ENCODE measurements at places on chromosomes 4 and X.

GRCh38 chr4:108831291-108831690 lies 68.4 kb upstream of the ETNPPL start:
- DNase-seq: no peak

- DNase-seq: no peak
Measured at GRCh38 chr4:174467107-174467506, 55.2 kb downstream of the HPGD start.

- no peak for DNase-seq
Measured at GRCh38 chrX:39756086-39756883, 341.5 kb downstream of the BCOR start.

DNA sequence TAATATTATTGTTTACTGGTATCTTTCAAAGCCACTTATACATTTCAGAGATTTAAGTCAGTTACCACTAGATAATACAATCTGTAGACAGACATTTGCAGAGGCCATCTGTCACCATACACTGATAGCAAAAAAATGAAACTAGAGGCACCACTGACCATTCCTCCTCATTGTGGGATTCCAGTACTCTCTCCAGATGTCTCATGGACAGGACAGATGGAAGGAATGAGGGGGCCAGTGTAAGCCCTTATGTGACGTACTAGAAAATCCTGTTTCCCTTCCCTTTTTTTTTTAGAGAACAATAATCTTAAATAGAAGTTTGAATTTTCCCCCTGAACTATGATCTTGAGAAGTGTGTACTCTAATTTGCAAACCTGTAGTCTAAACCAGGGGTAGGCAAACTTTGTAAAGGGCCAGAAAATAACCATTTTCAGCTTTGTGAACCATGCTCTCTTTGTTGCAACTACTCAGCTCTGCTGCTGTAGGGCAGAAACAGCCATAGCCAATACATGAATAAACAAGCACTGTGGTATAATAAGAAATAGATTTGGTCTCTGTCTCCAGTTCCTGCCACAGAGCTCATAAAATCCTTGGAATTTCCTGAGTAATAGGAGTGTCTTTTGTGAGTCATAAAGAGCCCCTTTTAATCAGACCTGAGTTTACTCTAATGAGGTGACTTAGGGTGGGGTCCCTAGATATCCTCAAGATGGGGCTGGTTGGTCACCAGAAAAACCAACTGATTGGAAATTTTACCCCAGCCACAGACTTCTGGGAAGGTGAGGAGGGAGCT lies 90.4 kb downstream of the MOSPD2 start:
- peak; percentile 29 for DNase-seq

DNA sequence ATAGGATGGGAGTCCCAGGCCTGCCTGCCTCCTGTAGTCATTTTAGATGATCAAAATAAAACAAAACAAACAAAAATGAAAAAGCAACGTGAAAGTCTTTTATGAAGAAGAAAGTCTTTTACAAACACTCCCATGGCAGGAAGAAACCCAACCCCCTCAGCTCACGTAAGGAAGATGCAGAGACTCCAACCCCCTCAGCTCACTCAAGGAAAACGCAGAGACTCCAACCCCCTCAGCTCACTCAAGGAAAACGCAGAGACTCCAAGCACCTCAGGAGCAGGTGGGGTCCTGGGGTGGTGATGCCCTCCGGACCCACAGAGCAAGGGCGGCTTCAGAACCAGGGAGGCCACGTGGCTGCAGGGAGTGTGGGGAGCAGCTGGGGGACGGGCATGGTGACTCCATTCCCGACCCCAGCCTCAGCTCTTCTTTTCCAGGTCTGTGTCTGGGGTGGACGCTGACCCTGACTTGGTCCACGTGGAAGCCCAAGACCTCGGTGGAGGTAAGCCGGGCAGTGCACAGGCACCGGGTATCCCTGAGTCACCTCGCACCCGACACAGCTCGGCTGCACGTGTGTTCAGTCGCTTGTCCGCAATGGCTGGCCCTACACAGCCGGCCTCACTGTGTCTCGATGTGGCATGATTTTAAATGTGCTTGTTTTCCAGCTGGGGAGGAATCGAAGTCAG lies 226.5 kb upstream of the PSAPL1 start:
- DNase-seq: no peak

GRCh38 chr4:101651778-101652177 lies 138.8 kb upstream of the BANK1 start:
- no peak for DNase-seq

DNA sequence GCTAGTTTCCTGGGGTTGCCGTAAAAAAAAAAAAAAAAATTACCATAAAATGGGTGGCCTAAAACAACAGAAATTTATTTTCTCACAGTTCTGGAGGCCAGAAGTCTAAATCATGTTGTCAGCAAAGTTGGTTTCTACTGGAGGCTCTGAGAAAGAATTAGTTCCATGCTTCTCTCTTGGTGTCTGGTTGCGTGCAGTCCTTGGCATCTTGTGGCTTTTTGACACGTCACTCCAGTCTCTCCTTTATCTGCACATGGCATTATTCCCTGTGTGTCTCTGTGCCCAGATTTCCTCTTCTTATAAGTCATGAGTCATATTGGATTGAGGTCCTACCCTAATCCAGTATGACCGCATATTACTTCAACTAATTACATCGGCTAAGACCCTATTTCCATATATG lies 38.7 kb downstream of the SPATA4 start:
- peak; percentile 29 for DNase-seq

DNA sequence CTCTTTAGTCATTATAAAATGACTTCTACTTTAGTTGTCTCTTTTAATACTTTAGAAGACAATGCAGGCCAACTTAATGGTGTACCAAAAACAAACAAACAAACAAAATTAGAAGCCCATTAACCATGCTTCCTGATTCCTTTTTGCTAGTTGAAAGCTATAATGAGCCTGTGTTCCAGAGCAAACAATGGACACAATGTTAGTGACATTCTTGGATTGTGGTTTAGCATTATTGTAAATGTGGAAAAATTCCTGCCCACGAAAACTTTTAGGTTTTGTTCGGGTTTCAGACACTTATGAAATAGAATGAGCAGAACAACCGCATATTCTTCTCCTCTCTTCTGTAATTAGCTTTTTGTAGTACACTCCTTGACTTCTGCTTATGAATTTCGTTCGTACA lies 1682.7 kb upstream of the PCDH7 start:
- no peak for DNase-seq

DNA sequence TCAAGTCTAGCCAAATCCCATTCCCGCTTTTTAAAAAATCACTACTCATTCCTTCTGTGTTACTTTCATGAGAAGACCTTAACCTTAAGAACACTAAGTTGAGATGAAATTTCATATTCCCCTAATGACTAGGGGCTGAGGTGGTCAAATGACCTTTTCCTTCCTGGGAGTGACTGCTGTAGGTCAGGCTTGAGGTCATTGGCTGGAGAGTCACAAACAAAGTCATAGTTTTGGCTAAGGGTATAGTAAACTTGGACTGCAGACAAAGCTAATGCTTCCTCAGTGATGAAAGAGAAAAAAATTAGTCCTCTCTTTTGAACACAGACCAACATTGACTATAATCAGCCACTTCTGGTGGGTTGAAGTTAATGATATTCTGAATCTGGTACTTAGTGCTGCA lies 16.0 kb upstream of the FGF2 start:
- no peak for DNase-seq

DNA sequence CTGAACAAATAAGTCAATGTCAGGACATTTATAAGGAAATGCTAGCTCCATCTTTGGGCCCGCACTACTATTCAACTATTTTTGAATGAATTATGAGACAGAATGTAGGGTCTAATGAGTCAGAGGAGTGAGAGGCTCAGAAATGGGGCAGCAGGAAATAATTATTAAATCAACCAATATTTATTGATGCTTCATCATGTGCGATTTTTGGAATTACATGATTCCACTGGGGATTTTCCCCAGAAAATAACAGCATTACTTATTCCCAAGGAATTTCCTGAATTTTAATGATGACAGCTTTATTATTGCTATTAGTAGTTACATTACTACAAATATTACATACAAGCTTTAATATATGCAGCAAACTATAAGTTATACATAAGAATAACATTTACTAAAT lies 49.3 kb upstream of the PHF8 start:
- DNase-seq: peak; percentile 43

DNA sequence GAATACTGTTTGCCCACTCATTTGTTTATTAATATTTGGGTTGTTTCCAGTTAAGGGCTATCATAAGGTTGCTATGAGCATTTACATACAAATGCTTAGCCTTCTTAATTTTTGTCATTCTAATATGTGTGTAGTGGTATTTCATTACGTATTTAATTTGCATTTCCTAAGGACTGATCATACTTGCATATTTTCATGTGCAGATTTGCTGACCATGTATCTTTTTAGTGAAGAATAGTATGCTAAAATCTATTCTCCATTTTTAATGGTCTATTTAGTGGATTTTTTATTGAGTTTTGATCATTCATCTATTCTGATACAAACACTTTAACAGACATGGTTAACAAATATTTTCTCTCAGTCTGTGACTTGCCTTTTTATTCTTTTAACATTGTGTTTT lies 949.5 kb downstream of the RAB28 start:
- no peak for DNase-seq

DNA sequence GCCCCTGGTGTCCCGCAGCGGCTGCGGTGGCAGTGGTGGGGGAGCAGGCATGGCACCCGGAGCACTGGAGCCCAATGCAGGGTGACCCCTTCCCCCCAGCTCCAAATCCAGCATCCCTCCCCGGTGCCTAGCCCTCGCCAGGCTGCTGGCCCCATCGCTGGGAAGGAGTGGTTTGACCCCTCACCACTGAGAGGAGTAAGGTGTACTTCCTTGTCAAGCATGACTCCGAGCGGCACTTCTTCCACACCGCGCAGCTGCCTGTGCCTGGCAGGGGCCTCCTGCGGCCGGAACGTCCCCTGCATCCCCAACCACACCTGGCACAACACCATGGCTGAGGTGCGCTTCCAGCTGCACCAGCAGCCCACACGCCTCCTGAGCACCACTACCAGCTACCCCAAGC lies 27.0 kb downstream of the LRPAP1 start:
- no peak for DNase-seq

DNA sequence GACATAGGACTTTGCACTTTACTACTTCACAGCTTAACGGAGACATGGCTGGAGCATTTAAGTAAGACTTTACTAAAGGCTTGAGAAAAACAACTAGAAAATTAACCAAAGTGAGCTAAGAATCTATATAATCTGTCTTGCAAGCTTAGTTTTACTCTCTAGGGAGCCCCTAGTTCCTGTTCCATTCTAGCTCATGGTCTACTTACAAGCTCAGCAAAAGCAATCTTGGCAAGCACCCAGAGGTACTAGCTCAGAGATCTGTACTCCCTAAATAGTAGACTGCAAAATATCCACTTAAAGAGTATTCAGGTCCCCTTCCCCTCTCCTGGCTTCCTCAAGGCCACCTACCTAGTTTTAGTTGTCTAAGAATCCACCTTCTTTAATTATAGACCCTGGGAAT lies 469.0 kb downstream of the IDS start:
- DNase-seq: no peak

- DNase-seq: no peak
Measured at GRCh38 chr4:1953335-1953734, 55.4 kb downstream of the NELFA start.

DNA sequence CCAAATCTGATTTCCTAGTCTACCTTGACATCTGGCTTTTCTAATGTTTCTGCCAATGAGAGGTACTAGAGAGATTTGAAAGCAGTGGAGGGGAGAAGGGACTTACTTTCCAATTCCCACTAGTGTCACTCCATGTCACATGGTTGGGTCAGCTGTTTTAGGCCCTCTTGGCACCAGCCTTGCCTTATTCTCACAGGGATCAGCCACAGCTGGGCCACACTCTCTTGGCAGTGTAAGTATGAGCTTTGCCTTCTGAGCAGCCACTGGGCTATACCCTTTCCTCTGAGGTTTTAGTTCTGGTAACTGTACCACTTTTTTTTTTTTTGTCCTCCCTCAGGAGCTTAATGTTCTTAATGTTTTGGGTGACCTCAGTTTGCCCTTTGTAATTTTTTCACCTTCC lies 10.2 kb upstream of the ADH1C start:
- no peak for DNase-seq

DNA sequence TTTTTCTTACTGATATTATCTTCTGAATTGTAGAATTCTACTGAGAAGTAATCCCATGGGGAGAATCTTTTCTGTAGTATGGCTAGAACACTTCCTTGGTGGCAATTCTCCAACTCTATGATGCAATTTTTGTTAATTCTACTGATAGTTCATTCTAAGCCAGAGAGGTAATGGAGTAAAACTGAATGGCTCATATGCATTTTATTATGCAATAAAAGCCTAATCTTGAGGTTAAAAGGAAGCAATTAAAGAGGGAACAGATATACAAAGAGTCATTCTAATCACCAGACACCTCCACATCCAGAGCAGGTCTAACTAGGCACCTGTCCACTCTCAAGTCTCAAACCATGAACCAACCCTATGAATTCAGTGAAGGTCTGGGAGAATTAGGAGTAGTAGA lies 9.7 kb downstream of the RAP2C start:
- DNase-seq: peak; percentile 52

DNA sequence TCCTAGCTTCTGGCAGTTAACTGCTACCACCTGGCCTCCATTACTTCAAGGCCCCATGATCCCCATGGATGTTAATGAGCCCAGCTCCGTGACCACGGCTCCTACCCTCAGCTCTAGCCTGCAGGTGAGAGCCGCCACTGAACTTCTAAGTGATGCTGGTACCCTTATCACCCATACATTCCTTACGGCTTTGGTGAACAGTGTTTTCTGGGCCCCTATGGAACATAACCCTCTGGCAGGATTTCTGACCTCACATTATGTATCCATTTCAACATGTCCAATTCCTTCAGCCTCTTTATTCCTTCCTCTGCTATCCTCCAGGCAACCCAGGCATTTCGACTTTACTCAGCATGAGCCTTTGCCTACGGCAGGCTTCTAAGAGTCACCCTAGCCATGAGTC lies 24.6 kb downstream of the PAGE4 start:
- DNase-seq: no peak

GRCh38 chrX:53704854-53705253 lies 18.3 kb upstream of the HUWE1 start:
- DNase-seq: no peak

GRCh38 chr4:39559626-39560025 lies 32.4 kb upstream of the UGDH start:
- DNase-seq: no peak

DNA sequence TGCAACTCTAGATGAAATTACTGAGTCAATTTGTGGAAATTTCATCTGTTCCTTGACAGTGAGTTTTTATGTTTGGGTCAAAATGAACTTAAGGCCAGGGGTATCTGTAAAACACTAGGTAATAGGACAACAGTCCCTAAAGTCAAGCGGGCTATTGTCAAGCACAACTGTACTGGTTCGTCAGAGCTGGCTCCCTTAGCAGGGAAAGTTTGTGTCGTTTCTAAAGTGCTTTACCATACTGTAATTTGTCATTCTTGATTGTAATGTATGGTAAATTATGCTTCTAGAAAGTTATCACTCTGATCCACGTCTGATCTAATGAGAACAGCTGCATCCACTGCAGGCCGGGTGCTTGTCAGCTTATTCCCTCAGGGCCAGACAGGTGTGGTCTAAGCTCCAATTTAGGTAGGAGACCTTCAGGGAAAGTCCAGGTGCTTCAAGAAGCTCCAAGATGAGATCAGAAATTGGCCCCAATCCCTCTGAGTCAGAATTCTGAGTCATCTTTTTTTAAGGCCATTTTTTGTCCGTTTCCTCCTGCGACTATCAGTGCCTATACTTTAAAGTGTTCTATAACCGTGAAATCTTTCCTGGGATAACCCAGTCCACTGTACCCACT lies 92.2 kb downstream of the PALLD start:
- DNase-seq: no peak

GRCh38 chr4:16722416-16722815 lies 176.0 kb downstream of the LDB2 start:
- DNase-seq: no peak
